ENCODE measurements at places on chromosomes 11 and 22. TPM values are rescaled to one million over a fixed set of nuclear protein-coding genes. Genes with fewer than 3 reads are reported as not detected.

DNA sequence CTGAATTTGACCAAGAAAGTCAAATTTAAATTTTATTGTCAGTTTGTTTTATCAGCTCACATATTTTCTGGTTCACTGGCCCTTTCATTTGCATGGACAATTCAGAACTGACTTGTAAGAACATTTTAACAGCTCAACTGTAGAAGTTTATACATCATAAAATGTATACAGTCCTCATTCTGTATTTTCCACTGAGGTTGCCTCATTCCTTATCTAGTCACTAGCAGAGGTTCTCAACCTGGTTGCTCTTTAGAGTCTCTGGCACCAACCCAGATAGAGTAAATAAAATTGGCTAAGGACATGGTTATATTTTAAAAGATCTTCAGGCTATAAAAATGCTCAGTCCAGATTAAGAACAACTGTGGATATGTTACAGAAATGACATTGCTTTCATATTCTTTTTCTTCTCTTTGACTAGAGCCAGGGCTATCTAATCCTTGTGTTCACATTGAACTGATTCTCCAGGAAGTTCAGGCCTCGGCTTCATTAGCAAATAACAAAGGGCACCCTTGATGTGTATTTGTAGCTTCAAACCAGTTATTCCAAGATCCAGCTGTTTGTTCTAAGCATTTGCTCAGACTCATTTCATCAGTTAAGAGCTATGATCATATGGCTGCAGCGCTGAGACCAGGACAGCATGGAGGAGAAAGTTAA is 782.5 kb downstream of the ETS1 start:
- peaks cover 26% of the 10 kb centered on the region for H3K4me1 ChIP-seq
- no peak overlapping the region for H3K27ac ChIP-seq
- DNase-seq: no peak
- H3K36me3 ChIP-seq: no peaks in the 10 kb centered on the region
- no peaks in the 10 kb centered on the region for H3K27me3 ChIP-seq

Gene MMP27
- total RNA-seq: not detected

DNA sequence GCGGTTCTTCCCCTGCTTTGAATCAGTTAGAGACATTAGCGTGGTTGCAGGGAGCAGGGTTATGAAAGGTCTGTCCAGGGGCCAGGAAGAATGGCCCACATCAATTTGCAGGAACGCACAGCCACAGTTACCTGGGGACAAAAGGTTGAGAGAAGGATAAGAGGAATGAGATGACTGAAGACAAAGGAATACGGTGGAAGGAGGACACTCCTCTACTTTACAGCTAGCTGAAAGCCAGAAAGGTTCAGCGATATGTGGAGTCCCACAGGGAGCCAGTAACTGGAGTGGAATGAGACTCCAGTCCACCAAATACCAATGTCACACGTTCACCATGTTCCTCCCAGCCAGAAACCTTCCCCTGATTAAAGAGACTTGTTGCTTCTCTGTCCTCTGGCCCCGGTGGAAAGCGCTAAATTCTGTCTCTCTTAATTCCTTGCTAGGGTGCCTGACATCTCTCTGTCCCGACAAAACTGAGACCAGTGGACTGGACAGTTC is 10.7 kb downstream of the XNDC1N start:
- peaks cover 6% of the 10 kb centered on the region for H3K36me3 ChIP-seq
- DNase-seq: no peak
- H3K27me3 ChIP-seq: no peaks in the 10 kb centered on the region
- H3K4me3 ChIP-seq: no peak overlapping the region
- H3K27ac ChIP-seq: peak overlapping the region; percentile 94

DNA sequence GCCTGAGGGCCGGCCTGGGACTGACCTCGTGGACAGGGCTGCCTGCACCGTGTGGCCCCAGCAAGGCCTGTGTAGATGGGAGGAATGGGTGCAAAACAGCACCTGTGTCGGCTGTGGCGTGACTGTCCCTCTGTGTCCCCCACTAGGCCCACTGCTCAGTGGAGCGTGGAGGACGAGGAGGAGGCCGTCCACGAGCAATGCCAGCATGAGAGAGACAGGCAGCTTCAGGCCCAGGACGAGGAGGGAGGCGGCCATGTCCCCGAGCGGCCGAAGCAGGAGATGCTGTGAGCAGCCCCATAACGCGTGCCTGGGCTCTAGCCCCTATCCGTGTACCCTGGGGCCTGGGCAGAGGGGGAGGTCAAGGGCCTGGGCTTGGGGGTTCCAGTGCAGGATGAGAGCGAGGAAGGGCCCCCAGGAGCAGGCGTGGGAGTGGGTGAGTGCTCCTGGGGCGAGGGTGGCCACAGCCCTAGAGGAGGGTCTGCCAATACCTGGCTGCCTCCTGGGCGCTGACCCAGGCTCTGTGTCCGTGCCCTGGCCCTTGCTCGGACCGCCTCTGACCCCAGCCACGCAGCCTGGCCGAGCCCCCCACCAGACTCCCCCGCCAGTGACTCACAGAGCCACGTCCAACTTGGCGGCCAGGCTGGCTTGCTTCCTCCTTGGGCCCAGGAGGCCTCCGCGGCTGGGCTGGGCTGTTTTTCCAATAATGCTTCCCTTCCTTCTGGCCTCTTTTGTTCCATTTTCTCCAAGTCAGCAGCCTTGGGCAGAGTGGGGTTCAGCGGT is 11.6 kb downstream of the PRR33 start:
- H3K4me3 ChIP-seq: no peak overlapping the region
- H3K27ac ChIP-seq: no peak overlapping the region
- H3K36me3 ChIP-seq: no peaks in the 10 kb centered on the region

Gene CEND1
- 1.2 TPM for total RNA-seq

GRCh38 chr11:6197466-6198200 is 1.4 kb upstream of the OR52W1 start:
- DNase-seq: no peak
- no peak overlapping the region for H3K27ac ChIP-seq
- H3K4me1 ChIP-seq: peaks cover 15% of the 10 kb centered on the region
- H3K4me3 ChIP-seq: no peak overlapping the region
- no peaks in the 10 kb centered on the region for H3K27me3 ChIP-seq
